Stimulated activated naive CD8-positive, alpha-beta T cell treated with anti-CD3 and anti-CD28 coated beads, Interleukin-15, Interleukin-2, amounts not matched to agents 100 U/mL and 50 U/mL, for 24 hours (primary cell): ENCODE measurements at places on chromosomes 7 and 10.

GRCh38 chr10:97685395-97685958 lies 1.6 kb downstream of the AVPI1 start:
- DNase-seq, result no peak

DNA sequence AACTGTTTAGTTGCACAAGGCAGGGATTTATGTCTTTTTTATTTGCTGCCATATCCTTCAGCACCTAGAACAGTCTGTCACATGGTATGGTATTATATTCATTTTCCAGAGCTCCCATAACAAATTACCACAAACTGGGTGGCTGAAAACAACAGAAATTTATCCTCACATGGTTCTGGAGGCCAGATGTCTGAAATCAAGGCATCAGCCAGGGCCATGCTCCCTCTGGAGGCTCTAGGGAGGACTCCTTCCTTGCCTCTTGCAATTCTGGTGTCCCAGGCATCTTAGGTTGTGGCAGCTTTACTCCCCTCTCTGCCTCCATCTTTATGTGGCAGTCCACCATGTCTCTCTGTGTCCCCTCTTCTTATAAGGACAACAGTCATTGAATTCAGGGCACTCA lies 43.1 kb downstream of the MET start:
- DNase-seq, result no peak

DNA sequence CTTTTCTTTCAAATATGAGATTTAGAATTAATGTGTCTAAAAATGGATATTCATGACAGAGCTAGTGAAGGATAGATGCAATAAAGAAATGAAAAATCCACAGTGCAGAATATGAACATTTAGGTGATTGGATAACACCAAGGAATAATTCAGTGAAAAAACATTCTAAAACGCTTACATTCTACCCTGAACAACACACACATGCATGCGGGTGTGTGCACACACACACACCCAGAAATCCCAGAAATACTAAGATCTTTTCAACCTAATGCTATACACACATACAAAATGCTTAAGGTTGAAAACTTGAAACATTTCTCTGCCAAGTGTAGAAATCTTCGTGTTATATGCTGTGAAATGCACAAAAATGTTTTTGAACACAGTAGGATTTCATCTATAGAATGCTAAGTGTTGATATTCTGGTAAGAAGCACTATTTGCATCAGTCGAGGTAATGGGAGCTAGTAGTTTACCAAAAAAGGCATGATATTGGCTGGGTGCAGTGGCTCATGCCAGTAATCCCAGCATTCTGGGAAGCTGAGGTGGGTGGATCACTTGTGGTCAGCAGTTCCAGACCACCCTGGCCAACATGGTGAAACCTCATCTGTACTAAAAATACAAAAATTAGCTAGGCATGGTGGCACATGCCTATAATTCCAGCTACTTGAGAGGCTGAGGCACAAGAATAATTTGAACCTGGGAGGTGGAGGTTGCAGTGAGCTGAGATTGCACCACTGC lies 600.6 kb downstream of the PHTF2 start:
- no peak for DNase-seq

- no peak for DNase-seq
These were observed 437.8 kb downstream of the PLXDC2 start for GRCh38 chr10:20254078-20254477.

- no peak for DNase-seq
These were observed 48.6 kb downstream of the GTF2IRD1 start for GRCh38 chr7:74502216-74502891.

DNA sequence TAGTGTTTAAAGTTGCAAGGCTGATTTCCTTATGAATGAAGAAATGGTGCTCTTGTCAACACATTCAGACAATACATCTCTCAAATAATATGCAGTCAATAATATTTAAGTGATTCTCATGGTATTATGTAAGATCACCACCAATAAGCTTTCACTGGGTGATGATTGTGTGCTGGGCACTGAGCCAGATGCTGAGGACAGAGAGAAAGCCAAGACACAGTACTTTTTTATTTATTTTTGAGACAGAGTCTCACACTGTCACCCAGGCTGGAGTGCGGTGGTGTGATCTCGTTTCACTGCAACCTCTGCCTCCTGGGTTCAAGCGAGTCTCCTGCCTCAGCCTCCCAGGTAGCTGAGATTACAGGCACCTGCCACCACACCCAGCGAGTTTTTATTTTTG lies 130.6 kb upstream of the LSM8 start:
- no peak for DNase-seq

DNA sequence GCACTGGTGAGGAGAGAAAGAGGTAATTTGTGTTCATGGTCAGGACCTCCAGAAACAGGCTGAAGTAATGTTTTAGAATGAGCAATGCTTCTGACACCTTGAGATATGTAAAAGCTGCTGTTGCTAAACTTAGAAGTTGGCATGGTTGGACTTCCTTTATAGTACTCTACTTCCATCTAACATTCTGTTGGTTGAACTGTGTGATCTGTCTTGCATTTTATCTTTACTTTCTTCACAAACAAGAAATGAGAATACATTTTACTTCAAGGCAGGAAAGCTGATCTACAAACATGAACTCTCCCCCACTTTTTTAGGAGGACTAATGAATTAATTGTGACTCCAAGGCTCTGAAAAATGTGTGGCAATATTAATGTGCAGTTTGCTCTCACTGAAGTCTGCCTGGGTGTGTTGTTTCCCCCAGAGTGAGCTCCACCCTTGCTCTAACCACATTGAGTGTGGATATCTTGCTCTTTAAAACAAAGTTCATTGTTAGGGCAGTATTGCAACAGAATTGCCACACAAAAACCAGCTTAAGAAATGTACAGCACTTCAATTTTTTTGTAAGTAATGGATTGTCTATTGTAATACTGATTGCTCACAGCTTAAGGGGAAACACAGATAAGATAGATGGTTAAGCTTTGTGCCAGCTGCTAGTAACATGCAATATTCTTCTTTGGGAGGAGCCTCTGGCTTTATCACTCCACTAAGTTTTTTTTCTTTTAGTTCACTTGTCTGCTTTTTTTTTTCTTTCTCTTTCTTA lies 69.0 kb downstream of the ADD3 start:
- DNase-seq, result no peak

DNA sequence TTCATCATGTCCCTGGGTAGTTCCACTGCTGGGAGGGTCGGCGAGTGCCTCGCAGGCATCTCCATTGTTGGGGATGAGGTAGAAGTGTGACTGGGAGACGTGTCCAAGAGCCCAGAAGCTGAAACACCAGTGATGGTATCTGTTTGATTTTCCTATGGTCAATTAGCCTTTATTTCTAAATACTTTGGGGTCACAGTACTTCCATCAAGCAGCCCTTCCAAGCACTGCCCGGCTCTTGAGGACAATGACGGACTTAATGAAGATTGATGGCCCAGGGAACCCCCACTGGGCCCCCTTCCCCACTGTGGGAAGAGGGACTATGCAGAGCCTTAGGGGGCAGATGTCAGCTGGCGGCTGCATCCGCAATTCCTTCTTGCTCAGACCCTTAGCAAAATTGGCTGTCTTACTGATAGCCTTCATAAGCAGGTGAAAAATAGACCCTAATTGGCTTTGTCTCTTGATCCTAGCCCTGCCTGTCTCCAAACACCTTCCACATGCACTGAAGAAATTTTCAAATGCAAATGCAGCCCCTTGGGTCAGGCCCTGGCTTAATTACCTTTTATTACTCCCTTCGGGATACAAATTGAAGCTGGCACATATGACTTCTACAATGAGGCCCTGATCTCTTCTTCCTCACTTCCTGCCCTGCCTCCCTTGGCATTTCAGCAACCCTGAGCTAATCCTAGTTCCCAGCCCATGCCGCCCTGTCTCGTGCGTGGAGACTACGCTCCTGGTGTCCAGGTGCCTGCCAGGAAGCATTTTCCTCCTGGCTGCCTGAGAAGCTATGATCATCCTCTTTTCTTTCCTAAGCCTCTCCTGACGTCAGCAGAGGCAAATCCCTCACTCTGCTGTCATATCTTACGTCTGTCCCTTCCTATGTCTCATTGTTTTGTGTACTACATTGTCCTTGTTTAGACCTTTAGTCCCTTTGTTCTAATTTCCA lies 124.5 kb upstream of the GDF10 start:
- DNase-seq, result no peak

DNA sequence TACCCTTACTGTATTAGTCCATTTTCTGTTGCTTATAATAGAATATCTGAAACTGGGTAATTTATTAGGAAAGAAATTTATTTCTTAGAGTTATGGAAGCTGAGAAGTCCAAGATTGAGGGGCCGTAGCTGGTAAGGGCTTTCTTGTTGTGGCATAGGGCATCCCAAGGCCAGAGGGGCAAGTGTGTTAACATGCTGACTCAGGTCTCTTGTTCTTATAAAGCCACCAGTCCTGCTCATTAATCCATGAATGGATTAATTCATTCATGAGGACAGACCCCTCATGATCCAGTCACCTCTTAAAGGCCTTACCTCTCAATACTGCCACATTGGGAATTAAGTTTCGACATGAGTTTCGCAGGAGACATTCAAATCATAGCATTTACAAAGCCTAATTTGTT lies 2.4 kb downstream of the ARMC10 start:
- DNase-seq, result no peak
